Cortex of kidney (tissue), 1 donor: ENCODE measurements at places on chromosomes 3 and 15.

- no peak for DNase-seq
Observed at GRCh38 chr3:4395448-4395847, 71.6 kb downstream of the SUMF1 start.

GRCh38 chr3:182327196-182327681 is 466.1 kb upstream of the ATP11B start:
- DNase-seq = no peak

- DNase-seq = no peak
Observed at GRCh38 chr15:98419173-98419780, 229.1 kb upstream of the IGF1R start.

DNA sequence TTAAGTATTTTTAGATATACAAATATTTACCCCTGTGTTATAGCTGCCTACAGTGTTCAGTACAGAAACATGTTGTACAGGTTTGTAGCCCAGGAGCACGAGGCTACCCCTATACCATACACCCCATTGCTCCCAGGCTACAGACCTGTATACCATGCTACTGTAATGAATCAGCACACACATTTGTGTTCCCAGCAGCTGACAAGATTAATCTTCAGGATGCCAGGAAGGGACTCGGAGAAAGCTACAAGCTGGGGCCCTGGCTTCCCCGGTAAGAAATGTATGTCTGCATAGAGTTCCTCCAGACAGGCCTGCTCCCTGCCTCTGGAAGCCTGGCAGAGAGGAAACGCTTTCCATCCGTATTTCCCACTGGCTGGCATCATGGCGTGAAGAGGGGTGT is 136.5 kb downstream of the XXYLT1 start:
- DNase-seq = no peak

DNA sequence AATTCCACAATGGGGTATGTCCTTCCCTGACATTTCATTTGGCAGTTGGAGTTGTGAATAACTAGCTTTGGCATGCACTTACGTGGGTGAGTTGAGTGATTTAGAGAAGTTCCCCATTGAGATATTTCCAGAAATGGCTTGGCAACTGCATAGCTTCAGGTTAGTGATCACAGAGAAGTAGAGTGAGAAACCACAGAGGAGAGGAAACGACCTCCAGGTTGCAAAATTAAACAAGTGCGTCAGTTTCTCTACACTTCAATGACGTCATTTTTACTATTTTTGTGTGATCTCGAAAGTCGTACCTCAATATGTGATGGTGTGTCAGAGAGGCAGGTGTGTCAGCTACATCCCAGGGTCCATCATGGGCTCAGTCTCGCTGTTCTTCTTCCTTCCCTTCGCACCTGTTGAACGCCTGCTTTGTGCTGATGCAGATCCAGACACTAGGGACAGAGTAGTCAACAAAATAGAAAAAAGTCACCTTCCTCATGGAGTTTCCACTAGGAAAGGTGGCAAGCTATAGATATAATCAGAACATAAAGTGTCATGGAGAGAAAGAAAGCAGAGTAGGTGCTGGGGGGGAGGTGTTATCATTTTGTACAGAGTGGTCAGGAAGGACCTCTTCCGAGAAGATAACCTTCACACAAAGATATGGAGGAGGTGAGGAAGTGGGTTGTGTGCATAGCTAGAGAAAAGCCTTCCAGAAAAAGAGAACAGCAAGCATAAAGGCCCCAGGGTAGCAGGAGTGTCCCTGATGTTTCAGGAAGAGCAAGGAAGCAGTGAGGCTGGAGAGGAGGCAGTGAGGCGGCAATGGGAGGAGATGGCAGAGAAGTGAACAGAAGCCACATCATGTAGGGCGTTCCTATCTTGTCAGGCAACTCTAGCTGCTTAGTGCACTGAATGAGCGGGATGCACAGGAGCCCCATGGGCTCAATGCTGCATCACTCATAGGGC is 75.6 kb downstream of the MCTP2 start:
- DNase-seq = no peak

GRCh38 chr3:194561306-194561974 is 71.8 kb downstream of the TMEM44 start:
- no peak for DNase-seq

GRCh38 chr3:48405343-48405881 is 24.5 kb downstream of the PLXNB1 start:
- DNase-seq = no peak

DNA sequence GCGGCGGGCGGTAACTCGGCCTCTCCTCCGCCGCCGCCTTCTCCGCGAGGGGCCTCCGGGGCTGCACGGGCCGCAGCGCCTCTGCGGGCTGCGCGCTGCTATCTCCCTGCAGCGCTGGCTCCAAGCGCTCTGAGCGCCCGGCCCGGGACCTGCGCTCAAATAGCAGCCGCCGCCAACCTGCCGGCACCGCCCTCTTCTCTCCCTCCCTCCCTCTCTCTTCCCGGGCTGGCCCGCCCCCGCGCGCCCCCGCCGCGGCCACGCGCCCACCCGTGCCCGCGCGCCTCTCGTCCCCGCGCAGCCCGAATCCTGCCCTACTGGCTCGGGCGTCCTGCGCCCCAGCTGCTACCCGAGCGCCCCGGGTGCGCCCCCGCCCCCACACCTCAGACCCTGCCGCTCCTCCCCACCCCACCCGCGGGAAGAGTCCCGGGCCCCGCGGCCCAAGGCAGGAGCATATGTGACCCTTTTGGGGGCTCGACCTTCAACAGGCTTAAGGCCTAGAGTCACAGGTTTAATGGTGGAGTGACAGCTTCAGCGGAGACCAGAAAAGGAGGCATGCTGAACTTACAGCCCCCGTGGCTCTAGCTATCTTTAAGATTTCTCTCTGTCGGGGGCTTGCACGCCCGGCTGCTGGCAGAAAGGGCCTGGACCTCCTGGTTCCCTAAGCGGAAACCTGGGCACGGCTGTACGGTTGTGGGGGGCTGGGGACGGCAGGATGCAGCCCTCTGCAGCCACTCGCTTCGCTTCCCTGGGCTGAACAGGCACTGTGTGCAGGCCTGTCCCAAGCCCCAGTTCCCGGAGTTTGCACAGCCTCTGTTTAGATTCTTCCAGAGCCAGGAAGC is at the start of gene CACNA2D2:
CACNA2D2 (minus strand) TSS at position 131 of the 839 bp plus-strand sequence. CDS start 211 bp downstream, outside the sequence.
- no peak for DNase-seq

- DNase-seq = no peak
Observed at GRCh38 chr3:86743233-86743632, 247.7 kb downstream of the VGLL3 start.

DNA sequence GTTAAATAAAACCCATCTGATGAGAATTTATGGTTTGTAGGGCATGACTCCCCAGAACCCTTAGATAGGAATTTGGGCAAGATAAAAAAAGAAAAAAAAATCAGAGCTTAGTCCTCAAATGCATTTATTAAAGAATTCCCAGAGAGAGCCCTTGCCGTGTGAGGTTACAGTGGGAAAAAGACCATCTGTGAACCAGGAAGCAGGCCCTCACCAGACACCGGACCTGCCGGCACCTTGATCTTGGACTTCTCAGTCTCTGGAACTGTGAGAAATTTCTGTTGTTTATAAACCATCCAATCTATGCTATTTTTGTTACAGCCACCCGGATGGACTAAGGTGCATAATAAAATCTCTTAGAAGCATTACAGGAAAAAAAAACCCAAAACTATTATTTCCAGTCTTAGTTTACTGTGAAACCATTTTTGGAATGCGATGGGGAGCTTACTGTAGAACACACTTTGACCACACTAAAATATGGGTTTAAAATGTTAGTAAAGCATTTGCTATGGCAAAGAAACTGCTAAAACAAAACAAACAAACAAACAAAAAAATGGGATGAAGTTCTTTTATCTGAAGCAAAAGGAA is 72.2 kb downstream of the LEKR1 start:
- DNase-seq = no peak

DNA sequence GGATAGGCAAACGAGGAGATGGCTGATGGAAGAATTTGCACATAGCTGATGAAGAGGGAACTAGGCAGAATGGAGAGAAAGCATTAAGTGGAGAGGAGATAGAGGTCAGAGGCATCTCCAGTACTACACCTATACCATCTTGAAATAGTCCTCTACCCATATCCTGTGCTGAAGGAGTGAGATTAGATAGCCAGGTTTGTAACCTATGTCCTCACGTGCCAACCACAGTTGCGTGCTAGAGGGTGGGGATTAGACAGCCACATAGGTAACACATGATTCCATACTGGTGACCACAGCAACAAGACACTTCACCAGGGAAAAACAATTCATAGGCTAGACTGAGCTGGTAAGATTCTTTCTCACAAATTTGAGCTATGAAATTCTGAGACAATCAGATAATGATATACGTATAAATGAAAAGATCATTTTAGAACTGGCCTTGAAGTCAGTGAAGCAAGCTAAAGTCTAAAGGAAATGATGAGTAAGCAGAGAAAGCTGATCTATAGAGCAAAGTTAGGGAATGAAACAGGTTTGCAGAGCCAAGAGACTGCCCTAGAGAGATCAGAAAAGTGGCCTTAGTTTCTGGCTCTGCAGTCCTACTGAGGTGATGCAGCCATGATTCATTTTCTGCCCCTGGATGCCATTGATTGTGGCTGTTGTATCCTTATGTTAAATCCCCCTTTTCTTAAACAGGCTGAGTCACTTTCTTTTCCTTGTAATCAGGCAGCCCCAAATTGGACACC is 17.7 kb downstream of the MYNN start:
- no peak for DNase-seq

DNA sequence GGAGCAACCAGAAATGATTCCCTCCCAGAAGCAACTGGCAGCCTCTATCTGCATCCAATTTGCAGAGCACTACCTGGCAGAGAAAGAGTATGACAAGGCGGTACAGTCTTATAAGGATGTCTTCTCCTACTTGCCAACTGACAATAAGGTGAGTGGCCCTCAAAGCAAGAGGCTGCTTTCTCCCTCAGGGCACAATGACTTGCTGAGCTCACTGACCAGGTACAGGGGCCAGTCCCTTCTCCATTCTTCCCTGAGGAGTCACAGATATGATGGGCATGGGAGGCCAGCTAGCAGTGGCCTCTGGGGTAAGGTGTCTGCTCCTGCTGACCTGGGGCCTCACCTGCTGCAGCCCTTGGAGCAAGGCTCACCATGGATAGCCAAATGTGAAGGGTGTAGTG is 20.3 kb downstream of the CSRNP1 start:
- no peak for DNase-seq

GRCh38 chr15:42184736-42185135 is 23.4 kb downstream of the VPS39 start:
- no peak for DNase-seq

DNA sequence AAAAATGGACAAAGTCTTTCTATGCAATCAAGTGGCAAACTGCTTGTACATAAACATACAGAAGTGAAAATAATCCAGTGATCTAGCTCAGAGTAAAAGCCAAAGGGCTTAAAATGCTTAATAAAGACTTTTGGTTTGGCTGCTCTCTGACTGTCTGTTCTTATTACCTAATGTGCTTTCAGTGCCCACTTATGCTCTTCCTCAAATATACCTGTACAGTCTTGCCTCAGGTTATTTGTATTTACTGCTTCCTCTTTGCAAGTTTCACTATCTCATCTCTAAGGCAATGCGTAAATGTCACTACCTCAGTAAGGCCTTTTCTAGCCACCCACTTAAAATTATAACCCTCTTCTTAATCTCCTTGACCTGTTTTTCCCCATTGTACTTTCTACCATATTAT is 171.8 kb downstream of the EPHA6 start:
- DNase-seq = no peak

GRCh38 chr3:8152821-8153418 is 348.7 kb upstream of the LMCD1 start:
- no peak for DNase-seq

DNA sequence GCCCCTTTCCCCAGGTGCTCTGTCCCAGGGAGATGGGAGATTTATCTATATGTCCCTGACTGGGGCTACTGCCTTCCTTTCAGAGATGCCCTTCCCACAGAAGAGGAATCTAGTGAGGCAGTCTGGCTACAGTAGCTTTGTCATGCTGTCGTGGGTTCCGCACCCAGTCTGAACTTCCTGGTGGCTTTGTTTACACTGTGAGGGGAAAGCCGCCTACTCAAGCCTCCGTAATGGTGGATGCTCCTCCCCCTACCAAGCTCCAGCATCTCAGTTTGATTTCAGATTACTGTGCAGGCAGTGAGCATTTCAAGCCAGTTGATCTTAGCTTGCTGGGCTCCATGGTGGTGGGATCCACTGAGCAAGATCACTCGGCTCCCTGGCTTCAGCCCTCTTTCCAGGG is 35.4 kb upstream of the SLC7A14 start:
- no peak for DNase-seq

DNA sequence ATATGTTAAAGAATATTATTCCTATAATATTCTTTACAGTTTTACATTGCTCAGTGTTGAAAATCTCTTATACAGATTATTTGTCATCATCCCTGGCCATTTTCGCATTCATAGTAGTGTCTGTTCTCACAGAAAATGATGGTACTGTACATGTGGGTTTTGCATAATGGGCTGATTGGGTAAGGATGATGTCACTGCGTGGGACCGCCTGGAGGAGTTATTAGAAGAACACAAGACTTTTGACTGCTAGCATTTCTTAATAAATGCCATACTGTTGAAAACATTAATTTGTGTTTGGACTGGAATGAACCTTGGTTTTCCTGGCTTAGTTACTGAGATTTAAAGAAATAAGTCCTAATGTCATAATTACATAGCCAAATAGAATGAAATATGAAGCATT is 20.3 kb downstream of the LRCH3 start:
- no peak for DNase-seq

- no peak for DNase-seq
Observed at GRCh38 chr3:190605385-190605784, 91.5 kb downstream of the IL1RAP start.

GRCh38 chr3:31955581-31955980 is 25.5 kb downstream of the OSBPL10 start:
- DNase-seq = no peak

GRCh38 chr3:159616234-159616825 is 372.3 kb upstream of the IL12A start:
- no peak for DNase-seq

- no peak for DNase-seq
Observed at GRCh38 chr3:183253528-183254486, 754 bp downstream of the B3GNT5 start.

GRCh38 chr3:61912158-61912557 is 350.8 kb downstream of the PTPRG start:
- DNase-seq = no peak

- DNase-seq = no peak
Observed at GRCh38 chr3:30577788-30578187, 28.6 kb upstream of the TGFBR2 start.

DNA sequence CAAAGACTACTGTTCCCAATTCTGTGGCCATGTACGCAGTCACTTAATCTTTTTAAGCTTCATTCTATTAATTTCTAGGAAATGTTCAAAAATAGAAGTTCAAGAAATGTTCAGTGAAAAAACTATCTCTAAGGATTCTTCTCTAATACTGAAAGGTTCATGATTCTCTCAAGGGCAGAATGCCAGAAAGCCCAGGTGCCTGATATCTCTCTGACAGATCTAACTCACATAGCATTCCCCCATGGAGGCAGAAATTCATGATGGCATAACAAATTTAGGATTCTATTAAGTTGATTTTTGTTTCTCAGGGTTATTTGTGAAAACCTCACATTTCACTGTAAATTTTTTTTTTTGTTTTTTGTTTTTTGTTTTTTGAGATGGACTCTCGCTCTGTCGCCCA is 17.5 kb downstream of the CHRM5 start:
- no peak for DNase-seq

GRCh38 chr15:38308797-38309196 is 56.2 kb downstream of the SPRED1 start:
- DNase-seq = no peak
